ENCODE measurements at places on chromosomes 4 and X. TPM values are rescaled to one million over a fixed set of nuclear protein-coding genes. Genes with fewer than 3 reads are reported as not detected.

DNA sequence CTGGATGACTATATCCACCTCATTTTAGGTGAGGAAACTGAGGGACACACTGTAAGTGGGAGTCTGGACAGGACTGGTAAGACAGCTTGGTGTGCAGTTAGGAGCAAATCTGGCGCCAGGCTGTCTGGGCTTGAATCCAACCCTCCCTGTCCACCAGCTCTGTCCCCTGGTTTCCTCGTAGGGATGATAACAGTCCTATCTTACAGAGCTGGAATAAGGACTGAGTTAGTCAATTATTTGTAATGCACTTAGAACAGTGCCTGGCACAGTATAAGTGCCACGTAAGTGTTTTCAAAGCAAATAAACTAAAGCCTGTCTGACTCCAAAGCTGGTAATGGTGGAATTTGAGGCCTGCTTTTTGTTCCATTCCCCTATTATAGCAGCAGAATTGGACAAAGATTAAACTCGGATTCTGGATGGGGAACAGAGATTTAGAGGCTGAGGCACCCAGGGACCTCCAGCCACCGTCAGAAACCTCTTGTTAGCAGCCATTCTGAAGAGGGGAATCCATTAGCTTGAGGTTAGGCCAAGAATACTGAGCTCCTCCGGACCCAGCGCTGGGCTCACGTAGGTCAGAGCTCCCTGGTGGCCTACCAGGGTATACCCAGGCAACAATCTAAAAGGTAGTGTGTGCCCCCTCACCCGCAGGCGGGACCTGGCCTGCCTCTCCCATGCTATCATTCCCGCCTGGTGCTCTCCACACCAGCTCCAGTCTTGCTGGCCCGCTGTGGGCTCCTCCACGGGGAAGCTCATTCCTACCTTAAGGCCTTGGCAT is 102.1 kb downstream of the UCHL1 start:
- no peak for DNase-seq

Gene CYSLTR1
- polyA plus RNA-seq: not detected

GRCh38 chr4:186979961-186980745 is 256.5 kb upstream of the FAT1 start:
- DNase-seq: no peak

Gene TMSB15A
- 6.3 TPM for polyA plus RNA-seq

Gene TMEM156
- 0.15 TPM for polyA plus RNA-seq

DNA sequence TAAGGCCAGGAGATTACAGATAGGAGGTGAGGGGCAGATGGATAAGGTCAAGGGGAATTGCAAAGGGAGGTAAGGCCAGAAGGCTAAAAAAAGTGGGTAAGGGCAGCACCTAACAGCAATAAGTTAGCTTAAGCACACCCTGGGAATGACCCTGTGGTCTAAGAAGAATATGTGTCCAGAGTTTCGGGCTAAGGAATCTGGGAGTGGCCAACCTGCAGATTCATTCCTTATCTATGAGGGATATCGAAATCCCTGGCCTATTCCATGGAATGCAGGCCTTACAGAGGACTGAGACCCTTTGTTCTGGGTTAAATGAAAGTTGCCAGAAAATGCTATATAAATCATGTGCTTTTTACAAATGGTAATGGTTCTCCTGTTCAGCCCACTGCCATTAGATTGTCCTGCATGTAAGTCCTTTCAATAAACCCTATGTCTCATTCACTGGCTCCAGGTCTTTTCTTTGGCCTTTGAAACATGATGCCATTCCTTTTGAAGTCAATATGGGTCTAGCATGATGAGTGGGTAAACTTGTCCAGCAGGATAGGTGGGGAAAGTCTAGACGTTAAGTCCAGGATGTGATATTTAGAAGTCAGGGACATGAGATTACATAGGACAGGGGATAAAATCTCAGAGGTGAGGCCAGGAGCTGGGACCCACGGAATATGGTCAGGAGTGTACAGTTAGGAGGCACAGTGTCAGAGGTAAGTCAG is 226.2 kb downstream of the TACR3 start:
- DNase-seq: no peak

GRCh38 chr4:147984065-147984777 is 252.3 kb downstream of the ARHGAP10 start:
- DNase-seq: no peak

Gene RPA4
- 0.09 TPM for polyA plus RNA-seq

DNA sequence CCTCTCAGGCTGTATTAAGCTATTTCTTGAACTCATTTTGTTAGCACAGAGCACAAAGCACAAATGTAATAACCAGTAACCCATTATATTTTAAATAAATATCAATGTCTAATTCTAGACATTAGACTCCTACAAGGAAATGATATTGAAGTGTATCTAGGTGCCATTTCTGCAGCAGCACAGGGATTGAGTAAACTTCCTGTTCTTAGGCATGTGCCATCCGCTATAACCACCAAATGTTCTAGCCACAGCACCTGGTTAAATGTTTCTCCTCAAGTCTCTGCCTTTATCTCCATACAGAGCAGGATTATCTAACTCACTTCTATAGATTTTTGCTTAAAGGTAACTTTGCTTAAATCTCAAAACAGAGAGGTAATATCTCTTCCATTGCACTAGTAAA is 51.4 kb downstream of the SGMS2 start:
- DNase-seq: no peak

- DNase-seq: no peak
Observed at GRCh38 chr4:3880615-3881120, 114.5 kb downstream of the ADRA2C start.

- peak; percentile 83 for DNase-seq
Observed at GRCh38 chr4:123587983-123588494, 191.4 kb downstream of the SPRY1 start.

DNA sequence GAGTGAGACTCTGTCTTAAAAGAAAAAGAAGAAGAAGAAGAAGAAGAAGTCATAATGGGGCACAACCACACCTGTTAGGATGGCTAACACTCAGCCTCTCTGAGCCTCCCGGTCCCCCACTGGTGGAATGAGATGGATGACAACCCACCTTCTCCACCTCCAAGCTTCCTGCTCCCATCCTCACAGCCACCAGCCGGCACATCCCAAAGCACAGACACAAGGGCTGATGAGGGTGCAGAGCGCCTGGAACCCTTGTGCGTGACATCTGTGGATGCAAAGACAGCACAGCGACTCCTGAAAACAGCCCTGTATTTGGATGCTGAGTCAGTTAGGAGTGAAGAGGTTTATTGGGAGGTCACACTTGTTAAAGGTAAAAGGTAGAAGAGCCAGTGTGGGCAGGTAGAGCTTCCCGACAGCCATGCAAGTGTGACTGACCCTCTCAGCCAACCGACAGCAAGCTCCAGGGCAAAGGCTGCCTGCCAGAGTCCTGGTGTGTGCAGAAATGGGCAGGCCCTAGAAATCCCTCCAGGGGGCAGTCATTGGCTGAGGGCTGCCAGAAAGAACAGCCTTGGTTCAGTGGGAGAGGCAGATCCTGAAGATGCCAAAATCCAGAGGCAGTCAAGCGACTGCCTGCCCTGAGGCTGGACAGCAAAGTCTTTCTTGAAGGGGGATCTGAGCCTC is 26.6 kb upstream of the MAN2B2 start:
- no peak for DNase-seq

DNA sequence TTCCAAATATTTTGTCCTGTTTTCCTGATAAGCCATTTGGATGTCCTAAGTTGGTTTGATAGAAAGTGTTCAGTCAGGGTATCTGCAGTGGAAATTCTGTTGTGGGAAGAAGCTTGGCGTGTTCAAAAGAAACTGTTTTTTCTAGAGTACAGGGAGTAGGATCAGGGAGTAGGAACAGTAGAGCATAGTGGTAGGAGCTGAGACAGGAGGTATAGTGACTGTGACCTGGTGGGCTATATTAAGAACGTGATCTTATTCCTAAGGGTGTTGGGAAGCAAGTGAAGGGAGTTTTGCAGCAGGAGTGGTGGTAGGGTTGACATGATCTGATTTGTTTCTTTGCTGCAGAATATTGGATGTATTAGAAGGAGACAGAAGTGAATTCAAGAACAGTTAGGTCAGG is 348.2 kb downstream of the BMPR1B start:
- DNase-seq: no peak

DNA sequence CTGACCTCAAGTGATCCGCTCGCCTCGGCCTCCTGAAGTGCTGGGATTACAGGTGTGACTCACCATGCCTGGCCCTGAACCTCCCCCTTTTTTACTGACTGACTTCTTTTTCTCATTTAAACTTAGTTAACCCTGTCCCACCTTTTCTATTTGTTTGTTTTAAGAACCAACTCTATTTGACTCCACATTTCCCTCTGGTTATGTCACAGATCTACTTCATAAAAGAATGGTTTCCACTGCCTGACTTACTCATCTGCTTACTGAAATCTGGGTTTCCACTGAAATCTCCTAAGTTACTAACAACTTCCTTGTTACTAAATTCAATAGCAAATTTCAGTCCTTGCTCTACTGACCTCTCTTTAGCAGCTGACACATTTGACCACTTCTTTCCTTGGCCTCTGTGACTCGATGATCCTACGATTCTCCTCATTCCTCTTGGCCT is 28.0 kb upstream of the NSUN7 start:
- no peak for DNase-seq

Gene TCEAL7
- 10.2 TPM for polyA plus RNA-seq

Gene FAM236B
- not detected for polyA plus RNA-seq

DNA sequence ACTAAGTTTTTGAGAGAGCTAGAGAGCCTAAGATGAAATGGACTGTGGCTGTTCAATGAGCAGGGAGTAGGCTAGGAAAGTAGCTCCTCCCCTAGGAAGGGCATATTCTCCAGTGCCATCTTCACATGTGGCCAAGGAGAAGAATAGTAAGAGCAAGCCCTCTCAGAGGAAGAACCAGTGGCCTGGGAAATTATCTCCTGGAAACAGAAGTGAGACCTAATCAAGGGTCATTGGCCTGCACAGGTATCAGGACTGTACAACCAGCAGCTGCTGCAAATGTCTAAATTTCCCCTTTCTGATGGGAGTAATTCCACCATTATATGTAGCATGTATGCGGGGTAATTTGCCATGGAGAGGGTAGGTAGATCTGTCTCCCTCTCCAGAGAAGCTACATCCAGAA is 334.8 kb upstream of the RASGEF1B start:
- no peak for DNase-seq

Gene ITIH6
- polyA plus RNA-seq: not detected

- DNase-seq: no peak
Observed at GRCh38 chr4:85514783-85515182, 39.8 kb downstream of the ARHGAP24 start.

DNA sequence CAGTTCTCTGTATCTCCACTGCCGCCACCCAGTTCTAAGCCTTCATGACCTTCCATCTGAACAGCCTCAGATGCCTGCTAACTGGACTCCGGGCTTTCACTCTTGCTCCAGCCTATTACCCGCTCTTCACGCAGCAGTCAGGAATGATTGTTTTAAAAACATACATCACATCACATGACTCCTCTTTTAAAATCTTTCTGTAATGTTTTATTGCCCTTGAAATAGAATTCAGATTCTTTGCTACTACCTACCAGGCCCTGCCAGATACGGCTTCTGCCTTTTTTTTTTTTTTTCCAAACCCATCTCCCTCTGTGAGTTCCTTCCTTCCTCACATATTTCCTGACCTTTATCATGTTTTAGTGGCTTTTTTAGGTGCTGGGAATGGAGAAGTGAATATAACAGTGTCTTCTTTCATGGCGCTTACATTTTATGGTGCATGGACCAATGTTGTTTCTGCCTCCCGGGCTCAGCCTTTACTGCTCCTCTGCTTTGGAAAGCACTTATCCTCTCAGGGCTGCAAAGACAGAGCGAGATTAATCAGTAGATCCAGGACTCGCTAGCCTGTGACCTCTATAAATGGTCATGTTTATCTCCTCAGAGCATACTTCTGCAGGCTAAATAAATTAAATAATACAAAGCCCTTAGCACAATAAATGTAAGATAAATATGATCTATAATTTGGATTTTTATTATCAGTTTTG is 58.0 kb downstream of the FBXO8 start:
- DNase-seq: no peak

Gene SPON2
- 11.6 TPM for polyA plus RNA-seq

DNA sequence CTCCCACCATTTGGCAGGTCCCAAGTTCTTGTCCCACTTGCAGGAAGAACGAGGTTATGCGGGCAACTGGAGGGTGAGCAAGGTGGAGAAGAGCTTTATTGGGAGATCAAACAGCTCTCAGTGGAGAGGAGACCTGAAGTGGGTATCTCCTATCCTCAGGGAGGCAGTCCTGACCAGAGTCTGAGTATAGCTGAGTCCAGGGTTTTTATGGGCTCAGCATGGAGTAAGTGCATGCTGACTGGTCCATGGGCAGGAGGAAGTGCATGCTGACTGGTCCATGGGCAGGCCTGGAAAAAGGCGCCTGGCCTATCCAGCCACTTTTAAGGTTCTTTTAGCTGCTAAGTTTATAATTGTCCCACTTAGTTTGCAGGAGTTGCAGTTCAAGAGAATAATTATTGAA is 7.4 kb upstream of the HNRNPD start:
- no peak for DNase-seq

GRCh38 chr4:14084598-14084997 is 457.1 kb upstream of the BOD1L1 start:
- DNase-seq: no peak

DNA sequence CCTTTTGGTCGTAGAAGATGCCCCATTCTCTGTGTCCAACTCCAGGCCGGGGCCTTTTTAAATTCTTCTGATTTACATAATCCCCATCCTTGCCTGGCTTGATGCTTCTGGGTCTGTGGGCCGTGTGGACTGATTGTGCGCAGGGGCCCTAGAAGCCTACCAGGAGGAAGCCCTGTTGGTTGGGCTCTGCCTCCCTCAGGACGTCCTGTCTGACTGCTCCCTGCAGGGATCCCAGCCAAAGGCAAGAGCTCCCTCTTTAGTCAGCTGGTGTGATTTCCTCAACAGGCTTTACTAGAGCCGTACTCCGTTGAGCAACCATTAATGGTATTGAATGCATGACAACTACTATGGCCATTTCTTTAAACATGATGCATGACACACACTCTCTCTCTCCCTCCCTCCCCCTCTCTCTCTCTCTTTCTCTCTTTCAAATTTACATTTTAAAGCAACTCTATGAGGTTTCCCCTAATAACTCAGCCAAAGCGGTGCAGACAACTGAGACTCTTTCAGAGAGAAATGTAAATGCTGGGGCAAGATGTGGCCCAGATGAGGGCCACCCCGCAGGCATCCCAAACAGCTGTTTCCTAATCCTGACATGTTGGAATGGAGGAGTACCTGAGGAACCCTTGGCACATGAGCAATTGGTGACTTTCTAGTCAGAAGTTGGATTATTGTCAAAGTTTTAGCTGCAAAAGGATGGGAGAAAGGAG is 117.3 kb downstream of the DRD5 start:
- no peak for DNase-seq

GRCh38 chr4:180148737-180149136 is 2094.5 kb upstream of the TENM3 start:
- no peak for DNase-seq
